NCI-H1436 treated with DMSO at 0.1 percent for 48 hours (cell line): ENCODE measurements at places on chromosomes 12 and 14.

DNA sequence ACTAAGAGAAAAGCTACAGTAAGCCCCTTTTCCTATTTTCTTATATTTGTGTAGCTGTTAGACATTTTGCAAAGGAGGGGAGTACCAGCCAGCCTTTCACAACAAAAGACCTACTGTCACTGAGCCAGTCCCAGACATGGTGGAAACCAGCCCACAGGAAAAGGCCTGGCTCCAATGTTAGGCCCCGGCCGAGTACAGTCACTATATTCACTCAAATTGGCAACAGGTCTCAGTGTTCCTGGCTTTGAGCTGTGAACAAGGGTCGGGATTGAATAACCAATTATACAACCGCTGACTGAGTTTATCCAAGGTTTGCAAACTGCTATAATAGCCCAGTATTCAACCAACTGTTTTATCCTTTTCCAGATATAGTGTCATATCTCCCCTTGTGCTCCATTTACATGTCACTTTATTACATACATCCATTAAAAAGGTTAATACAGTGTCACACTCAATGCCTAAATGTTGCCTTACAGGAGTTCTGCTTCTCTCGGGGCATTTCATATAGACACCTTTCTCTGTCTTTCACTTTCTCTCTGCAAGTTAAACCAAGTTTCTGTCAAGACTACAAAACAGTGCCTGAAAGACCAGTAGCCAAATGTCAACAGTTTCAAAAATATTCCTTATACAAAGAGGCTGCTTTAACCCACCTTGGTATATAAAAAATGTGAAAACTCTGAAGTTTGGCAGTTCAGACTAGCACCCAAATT, 178.1 kb downstream of the SOX5 start:
- no peak for DNase-seq

DNA sequence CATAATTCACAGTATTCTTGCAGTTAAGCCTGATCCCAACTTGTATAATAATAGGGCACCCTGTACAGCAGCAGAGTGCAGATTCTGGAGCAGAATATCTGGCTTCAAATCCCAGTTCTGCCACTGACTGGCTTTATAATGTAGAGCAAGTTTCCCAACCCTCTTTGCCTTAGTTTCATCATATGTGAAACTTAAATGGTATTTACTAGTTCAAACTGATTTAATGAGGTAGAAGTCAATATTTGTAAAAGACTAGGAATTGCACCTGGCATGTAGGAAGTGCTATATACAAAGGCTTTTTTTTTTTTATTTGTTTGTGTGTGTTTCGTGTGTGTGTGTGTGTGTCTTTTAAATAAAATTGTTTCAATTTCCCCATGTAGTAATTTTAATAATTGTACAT, 125.9 kb downstream of the CCER1 start:
- DNase-seq: no peak

DNA sequence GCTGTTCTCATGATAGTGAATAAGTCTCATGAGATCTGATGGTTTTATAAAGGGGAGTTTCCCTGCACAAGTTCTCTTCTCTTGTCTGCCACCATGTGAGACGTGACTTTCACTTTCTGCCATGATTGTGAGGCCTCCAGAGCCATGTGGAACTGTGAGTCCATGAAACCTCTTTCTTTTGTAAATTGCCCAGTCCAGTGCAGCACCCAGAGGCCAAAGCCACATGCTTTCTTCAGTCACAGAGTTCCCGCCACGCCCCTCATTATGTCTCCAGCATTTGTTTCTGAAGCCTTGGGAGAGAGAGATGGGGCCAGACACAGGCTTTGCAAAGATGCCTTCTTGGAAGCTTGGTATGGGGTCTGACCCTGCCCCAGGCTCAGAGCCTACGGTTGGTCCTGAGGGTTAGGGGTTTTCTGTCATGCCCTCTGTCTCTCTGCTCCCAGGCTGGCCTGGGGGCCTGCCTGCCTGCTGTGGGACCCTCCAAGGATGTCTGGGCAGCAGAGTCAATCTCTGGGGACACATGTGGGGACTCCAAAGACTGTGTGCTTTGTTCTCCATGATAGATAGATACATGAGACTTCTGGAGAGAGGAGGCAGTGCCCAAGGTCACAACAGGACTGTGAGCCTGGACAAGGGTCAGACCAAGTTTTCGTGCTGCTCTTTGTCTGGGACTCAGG, 114.1 kb upstream of the PRMT8 start:
- no peak for DNase-seq

- no peak for DNase-seq
These were observed 84.8 kb downstream of the SMOC1 start for GRCh38 chr14:69963966-69964365.

DNA sequence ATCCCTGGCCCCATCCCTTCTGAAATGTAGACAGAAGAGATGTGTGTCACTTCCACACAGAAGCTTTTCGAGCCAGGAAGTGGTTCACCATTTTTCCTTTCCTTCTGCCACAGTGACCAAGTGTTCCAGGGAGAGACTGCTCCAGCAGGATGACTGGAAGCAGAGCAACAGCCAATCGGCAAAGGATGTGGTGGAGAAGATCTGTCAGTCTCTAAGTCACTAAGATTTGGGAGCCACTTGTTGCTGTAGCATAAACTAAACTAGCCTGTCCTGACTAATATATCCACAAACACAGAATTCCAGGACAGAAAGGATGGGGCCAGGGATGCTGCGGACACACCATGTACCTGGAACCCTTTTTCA, 42.9 kb downstream of the DUSP6 start:
- no peak for DNase-seq

GRCh38 chr12:62805517-62805916, 129.4 kb downstream of the PPM1H start:
- DNase-seq: no peak

- DNase-seq: no peak
These were observed 291.6 kb downstream of the AKAP6 start for GRCh38 chr14:32620724-32621123.

- no peak for DNase-seq
These were observed 106.8 kb downstream of the ZFC3H1 start for GRCh38 chr12:71556875-71557274.

- DNase-seq: no peak
These were observed 129.0 kb downstream of the AACS start for GRCh38 chr12:125194163-125194773.

GRCh38 chr12:64603183-64603841, 7.0 kb upstream of the RASSF3 start:
- DNase-seq: no peak

- DNase-seq: no peak
These were observed 123.5 kb upstream of the FBXO33 start for GRCh38 chr14:39555749-39556148.

DNA sequence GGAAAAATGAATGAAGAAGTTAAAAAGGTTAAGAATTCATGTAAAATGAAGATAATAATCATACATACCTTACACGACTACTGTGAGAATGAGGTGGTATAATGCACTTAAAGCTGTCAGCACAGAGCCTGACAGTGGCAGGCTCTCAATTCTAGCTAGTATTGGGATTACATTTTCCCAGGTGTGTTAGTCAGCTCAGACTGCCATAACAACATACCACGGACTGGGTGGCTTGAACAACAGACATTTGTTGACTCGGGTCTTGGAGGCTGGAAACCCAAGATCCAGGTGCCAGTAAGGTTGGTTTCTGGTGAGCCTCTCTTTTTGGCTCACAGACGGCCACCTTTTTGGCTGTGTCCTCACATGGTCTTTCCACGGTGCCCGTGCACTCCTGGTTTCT, 167.8 kb downstream of the CHST11 start:
- no peak for DNase-seq

GRCh38 chr12:4649358-4649661, 396 bp downstream of the NDUFA9 start:
- DNase-seq: no peak

- no peak for DNase-seq
These were observed 115.1 kb downstream of the SLC25A47 start for GRCh38 chr14:100438271-100438670.

DNA sequence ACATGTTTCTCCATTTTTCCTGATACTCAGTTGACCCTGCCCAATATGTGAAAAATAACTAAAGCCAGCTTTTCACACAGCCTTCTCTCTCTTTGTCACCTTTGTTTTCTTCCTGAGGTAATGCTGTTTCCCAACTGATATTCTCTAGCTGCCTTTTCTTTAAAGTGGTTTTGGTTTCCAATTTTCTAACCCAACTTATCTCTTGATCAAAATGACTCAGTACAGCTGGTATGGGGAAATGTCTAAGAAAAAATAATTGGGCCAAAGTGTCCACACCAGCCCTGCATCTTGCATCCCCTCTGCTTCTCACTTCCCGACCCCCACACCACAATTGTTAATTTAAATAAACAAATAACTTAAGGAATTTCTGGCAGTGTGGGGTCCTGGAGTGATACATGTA, 193.8 kb downstream of the SYT1 start:
- DNase-seq: no peak

GRCh38 chr12:89384050-89384758, 31.9 kb upstream of the DUSP6 start:
- DNase-seq: no peak
